ENCODE measurements at places on chromosomes 16 and 17.

DNA sequence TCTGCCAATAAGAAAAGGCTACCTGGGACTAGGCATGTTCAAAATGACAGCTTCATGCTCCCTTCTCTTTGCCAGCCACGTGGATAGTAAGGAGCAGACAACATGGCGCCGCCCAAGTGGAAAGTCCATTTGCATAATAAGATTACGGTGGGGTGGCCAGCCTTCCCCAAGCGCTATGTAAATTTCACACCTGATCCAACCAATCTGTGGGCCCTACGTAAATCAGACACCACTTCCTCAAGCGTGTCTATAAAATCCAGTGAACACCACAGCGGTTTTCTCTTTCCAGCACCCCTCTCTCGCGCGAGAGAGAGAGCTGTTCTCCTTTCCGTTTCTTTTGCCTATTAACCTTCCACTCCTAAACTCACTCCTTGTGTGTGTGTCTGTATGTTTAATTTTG is 140.3 kb upstream of the ERCC4 start:
- H3K27me3 ChIP-seq: peaks cover 21% of the 10 kb centered on the region
- no peaks in the 10 kb centered on the region for H3K36me3 ChIP-seq
- no peak for DNase-seq
- H3K4me1 ChIP-seq: no peaks in the 10 kb centered on the region
- H3K4me3 ChIP-seq: no peak overlapping the region

- H3K27me3 ChIP-seq: peaks cover 52% of the 10 kb centered on the region
- H3K4me3 ChIP-seq: no peak overlapping the region
- no peak overlapping the region for H3K27ac ChIP-seq
- DNase-seq: no peak
- no peaks in the 10 kb centered on the region for H3K36me3 ChIP-seq
These were observed 11.6 kb upstream of the MARCHF10 start for GRCh38 chr17:62819511-62820221.

- H3K4me1 ChIP-seq: peaks cover 27% of the 10 kb centered on the region
- peak; percentile 90 for DNase-seq
- peaks cover 19% of the 10 kb centered on the region for H3K36me3 ChIP-seq
These were observed 1.6 kb downstream of the IFT140 start for GRCh38 chr16:1610071-1610898.

- no peaks in the 10 kb centered on the region for H3K36me3 ChIP-seq
- H3K4me1 ChIP-seq: no peaks in the 10 kb centered on the region
- H3K27me3 ChIP-seq: peaks cover 20% of the 10 kb centered on the region
- H3K27ac ChIP-seq: no peak overlapping the region
- no peak overlapping the region for H3K4me3 ChIP-seq
These were observed 35.4 kb downstream of the WFDC1 start for GRCh38 chr16:84329843-84330684.

- H3K27ac ChIP-seq: peak overlapping the region; percentile 35
- H3K36me3 ChIP-seq: peaks cover 39% of the 10 kb centered on the region
- no peaks in the 10 kb centered on the region for H3K27me3 ChIP-seq
- H3K4me3 ChIP-seq: peak overlapping the region; percentile 50
These were observed 14.5 kb downstream of the ZFPM1 start for GRCh38 chr16:88467541-88467944.

DNA sequence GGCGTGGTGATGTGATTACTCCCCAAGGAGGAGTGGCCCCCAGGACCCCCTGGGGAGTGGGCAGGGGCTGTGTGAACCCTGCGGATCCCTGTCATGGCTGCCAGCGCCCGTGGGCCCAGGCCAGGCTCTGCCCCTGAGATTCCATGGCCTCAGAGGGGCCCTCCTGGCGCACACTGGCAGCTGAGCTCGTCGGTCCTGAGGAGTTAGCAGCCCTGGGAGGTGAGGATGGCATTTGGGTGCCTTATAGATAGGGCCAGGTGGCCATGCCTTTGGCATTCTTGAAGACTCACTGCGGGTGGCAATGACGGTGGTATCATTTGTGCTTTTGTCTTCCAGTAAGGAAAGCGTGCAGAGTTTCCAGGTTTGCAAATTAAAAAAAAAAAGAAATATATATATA is 146.8 kb upstream of the GSE1 start:
- H3K27me3 ChIP-seq: peaks cover 42% of the 10 kb centered on the region
- H3K36me3 ChIP-seq: no peaks in the 10 kb centered on the region
- H3K27ac ChIP-seq: no peak overlapping the region
- no peak for DNase-seq

Measured in central memory CD8-positive, alpha-beta T cell (primary cell).